ENCODE measurements at places on chromosomes 7 and 10. TPM values are rescaled to one million over a fixed set of nuclear protein-coding genes. Genes with fewer than 3 reads are reported as not detected.

- no peak for DNase-seq
Measured at GRCh38 chr10:95545981-95546380, 15.2 kb downstream of the SORBS1 start.

DNA sequence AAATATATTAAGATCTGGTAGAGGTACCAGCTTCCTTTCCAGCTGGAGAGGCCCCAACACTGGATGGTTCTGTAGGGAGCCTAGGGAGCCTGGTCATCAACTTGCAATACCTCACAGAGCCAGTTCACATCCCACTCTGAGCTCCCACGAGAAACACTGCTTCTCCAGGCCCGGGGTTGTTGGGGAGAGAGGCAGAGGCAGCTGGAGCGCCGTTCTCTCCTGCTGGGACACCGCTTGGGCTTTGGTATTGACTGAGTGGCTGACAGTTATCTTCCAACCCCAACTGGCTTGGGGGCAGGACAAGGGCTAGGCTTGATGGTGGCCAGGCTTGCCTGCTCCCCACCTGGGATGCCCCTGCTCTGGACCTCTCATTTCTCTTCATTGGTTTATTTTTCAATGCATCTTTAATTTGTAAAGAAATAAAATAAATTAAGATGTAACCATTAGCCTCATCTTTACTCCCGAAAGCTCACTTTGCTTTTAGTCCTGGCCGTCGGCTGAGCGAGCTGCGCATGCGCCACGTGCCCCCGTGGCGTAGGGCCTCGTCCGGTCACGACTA lies 10.0 kb upstream of the CHCHD1 start:
- DNase-seq, result peak; percentile 87

DNA sequence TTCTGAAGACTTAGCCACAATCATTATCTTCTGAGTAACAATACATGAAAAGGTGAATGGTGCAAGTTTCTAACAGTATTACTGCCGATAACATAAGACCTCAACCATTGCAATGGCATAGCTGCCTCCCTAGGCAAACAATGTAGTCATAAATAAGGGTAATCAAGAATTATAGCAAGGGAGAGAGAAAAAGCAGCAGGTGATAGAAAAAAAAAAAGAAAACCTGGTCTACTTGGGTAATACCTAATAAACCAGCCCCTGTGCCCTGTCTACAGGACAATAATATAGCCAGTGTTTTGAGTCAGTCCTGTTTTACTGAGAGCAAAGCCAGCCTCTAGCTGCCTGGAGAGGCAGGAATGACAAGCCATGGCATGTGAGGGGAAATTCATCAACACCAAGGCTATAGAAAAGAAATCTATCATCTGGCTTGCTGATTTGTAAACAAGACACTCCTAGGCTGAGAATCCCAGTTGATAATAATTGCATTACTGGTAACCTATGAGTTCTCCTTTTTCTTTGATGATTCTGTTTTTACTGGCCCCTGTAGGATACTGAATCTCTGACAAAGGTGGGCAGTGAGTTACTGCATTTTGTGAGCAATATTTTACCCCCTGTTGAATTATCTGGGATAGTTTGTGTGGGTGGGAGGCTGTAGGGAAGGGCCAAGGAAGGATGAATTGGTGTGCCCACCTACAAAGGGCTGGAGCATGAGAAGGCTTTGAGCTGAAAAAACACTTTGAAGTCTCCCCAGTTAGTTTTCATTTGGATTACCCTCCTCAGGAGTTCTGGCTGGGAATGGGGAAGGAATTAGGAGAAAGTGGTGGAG lies 1.7 kb upstream of the WEE2 start:
- no peak for DNase-seq

GRCh38 chr10:75611993-75612372 lies 180.6 kb downstream of the LRMDA start:
- DNase-seq, result no peak

The ITPRID1 gene
- polyA plus RNA-seq, result not detected
